ENCODE measurements at places on chromosomes 11 and 22.

DNA sequence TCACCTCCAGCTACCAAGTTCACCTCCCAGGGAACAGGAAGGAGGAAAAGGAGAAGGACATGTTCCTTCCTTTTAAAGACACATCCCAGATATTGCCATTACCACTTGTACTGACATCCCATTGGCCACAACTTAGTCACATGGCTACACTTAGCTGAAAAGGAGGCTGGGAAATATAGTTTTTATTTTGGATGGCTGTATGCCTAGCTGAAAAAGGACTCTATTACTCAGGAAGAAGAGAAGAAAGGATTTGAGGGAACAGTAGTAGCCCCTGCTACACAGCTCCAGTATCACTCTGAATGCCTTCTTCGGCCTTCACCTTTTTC, 2.1 kb upstream of the APOA5 start:
- DNase-seq = no peak

- DNase-seq = peak; percentile 43
Observed at GRCh38 chr11:64305691-64306562, 603 bp downstream of the ESRRA start.

DNA sequence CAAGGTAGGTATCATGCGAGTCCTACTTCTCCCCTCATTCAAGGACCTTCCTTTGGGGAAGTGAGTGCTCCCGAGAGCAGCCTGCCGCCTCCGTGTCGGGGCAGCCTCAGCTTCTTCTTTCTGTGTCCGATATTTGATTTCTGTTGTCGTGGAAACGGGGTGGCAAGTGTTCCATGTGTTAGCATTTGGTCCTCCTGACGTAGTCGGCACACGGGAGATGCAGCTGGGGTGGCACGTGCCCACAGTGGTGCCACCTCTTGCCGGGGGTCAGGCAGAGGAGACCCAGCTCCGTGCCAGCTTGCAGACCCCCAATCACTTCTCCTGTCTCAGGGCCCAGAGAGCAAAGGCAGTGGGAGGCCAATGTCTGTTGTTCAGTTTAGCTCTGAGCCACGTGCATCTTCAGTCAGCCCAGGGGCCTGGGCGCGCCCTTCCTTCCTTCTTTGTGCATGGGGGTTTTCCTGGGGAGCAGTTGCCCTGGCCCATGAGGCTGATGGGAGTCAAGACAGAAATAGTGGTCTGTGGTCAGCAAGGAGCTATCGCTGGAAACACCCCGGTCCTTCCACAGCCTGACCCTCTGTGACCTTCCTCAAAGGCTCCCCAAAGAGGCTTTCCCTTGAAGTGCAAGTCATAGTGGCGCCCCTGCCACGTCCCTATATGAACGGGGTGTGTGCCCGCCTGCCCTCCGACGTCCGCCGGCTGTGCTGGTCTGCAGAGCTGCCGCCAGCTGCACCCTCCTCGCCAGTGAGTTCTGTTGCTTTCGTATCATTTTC, 44.5 kb downstream of the PARVB start:
- no peak for DNase-seq

- no peak for DNase-seq
Observed at GRCh38 chr11:105738986-105739795, 129.3 kb downstream of the GRIA4 start.

GRCh38 chr11:133811850-133812685, 33.2 kb downstream of the SPATA19 start:
- no peak for DNase-seq

DNA sequence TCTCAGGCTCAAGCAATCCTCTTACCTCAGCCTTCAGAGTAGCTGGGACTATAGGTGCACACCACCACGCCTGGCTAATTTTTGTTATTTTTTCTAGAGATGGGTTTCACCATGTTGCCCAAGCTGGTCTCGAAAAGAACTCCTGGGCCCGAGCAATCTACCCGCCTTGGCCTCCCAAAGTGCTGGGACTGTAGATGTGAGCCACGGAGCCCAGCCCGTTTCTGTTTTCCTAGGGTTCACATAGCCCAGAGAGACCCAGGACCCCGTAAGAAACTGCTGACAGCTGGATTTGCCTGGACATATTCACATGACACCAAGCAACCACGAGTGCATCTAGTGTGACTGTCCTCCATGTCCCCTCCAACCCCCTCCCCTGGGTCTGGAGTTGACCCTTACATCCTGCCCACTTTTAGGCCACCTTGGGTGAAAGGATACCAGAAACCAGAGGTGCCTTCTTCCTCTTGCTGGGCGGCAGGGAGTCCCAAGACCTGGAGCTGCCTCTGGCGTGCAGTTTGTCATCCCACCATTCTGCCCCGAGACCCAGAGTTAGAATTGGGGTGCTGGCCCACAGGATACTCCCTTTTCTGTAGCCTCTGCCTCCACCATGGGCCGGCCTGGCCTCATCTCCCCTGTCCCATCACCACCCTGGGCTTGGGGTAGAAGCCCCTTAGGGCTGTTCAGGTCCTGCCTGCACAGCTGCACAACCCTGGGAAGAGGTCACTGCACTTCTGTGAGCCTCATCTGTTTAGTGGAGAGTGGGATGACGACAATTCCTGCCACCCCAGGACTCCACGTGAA, 3.7 kb upstream of the RIN1 start:
- DNase-seq = no peak

DNA sequence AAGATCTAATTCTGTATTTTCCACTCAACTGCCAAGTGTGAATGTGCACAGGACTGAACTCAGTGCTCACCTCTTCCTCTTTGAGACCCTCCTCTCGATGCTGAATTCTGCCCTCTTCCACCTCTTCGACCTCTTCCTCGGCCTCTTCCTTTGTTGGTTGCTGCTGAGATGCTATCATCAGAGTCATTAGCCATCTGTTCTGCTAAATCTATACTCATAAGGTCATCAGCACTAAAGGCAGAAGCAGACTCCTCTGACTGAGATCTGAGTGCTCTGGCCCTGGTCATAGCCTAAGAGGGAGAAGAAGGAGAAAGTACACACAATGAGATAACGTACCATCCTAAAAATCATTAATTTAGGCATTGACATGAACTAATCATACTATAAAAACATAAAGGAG, 45.9 kb upstream of the GPR83 start:
- no peak for DNase-seq

DNA sequence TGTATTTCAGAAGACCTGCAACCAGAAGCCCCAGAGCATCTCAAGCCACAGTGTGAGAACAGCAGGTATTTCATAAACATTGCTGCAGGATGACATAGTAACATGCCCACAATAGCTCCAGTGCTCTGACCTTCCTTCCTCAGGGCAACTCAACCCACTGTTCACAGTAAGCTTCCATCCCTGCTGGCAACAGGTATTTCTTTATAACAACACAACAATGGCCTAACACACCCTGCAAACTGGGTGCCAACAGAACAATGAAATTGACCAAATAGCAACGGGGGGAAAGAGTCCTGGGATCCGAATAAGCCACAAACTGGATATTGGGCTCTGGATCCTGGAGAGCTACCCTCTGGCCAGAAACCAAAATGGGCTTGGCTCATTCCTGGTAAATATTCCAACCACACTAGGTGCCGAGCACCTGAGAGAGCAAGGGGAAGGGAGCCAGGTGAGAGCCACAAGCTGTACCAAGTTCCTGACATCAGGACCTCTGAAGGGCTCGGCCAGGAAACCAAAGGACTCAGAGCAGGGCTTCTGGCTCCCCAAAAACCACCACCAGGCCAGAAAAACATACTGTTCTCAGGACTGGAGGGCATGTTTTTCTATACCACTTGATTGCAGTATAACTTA, 99.5 kb downstream of the MICAL3 start:
- no peak for DNase-seq
